Fibroblast of skin of left biceps (primary cell): ENCODE measurements at places on chromosomes 16 and 17.

- DNase-seq, result no peak
These were observed 14.9 kb upstream of the LYRM9 start for GRCh38 chr17:27907976-27908558.

DNA sequence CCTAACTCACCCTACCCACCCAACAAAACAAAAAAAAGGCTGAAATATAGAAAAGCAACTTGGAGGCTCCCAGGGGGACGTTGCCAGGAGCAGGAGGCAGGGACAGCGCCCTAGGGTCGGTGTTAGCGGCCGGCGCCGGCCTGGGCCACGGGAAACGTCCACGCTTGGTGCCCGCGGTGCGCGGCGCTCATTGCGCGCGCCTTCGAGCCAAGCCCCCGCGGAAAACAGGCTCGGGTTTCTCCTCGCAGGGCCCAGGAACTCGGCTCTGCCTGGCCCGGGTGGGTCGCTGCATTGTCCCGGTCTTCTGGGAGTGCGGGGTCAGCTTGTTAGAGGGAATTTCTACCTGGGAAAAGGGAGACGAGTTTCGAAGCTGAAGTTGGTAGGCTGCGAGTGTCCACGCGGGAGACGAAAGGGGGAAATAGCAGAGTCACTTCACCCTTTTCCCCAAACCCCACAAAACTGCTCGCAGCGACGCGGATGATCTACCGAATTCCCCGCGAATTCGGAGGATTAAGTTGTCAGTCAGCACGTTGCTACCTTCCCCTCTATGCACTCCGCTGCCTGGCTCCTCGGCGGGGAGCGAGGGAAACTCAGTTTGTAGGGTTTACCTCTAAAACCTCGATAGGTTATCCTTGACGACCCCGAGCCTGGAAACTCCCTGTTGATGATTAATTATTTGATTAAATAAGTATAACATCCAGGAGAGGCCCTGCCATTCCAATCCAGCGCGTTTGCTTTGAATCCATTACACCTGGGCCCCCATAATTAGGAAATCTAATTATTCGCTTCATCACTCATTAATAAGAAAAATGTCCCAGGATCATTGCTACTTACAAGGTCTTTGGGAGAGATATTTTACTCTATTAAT is 751 bp upstream of the FOXC2 start:
- DNase-seq, result no peak

GRCh38 chr16:75235721-75236193 is 15.7 kb downstream of the BCAR1 start:
- DNase-seq, result no peak

DNA sequence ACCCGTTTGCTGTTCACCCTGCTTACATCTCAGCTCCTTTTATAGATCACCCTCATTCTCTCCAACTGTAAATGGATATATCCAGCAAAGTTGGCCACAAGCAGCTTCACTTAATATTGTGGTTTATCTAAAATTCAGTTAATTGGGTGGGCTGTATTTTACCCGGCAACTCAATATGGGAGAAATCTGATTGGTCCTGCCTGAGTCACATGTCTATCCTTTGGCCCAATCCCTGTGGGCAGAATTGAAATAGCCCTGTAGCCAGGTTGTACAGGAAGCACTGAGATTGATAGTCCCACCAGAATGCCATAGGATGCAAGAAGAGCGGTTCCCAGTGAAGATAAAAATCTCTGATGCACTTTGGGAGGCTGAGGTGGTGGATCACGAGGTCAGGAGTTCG is 73.2 kb downstream of the AIPL1 start:
- DNase-seq, result no peak

GRCh38 chr16:28108590-28109247 is 45.2 kb upstream of the GSG1L start:
- no peak for DNase-seq

- DNase-seq, result no peak
These were observed 6.4 kb downstream of the PPY start for GRCh38 chr17:43935926-43936261.
